Stimulated activated CD8-positive, alpha-beta memory T cell treated with anti-CD3 and anti-CD28 coated beads, Interleukin-4, amount 100 ng/mL, for 24 hours (primary cell): ENCODE measurements at places on chromosomes 1 and 21.

DNA sequence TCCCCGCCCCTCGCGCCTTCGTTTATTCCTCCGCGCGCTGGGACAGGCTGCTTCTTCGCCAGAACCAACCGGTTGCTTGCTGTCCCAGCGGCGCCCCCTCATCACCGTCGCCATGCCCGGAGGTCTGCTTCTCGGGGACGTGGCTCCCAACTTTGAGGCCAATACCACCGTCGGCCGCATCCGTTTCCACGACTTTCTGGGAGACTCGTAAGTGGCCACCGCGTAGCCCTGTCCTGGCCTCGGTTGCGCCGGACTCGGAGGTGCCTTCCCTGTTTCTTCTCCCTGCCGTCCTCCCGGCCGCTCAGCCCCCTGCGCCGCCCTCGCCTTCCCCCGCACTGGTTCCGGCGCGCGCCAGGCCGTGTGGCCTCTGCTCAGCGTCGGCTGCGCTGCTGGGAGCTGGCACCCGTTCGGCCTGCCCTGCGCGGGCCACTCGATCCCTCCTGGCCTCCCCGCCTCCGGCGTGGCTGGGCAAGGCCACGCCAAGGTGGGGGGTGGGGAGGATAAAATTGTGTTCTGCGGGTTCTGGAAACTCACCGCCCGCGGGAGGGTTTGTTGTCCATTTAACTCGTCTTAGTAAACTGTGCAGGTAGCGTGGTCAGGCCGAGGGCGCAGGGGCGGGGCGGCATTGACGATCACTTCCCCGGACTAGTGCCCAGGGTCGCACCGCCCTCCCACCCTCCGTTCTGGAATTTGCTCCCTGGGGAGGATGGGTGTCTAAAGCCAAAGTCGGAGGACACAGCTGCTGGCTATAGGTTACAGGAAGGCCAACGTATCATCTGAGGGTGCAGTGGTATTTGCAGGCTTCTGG, at the start of gene PRDX6:
TSS of gene PRDX6 (plus strand) at position 50 of the 808 bp plus-strand sequence. CDS start at position 113, 63 bp downstream.
- no peak for DNase-seq

DNA sequence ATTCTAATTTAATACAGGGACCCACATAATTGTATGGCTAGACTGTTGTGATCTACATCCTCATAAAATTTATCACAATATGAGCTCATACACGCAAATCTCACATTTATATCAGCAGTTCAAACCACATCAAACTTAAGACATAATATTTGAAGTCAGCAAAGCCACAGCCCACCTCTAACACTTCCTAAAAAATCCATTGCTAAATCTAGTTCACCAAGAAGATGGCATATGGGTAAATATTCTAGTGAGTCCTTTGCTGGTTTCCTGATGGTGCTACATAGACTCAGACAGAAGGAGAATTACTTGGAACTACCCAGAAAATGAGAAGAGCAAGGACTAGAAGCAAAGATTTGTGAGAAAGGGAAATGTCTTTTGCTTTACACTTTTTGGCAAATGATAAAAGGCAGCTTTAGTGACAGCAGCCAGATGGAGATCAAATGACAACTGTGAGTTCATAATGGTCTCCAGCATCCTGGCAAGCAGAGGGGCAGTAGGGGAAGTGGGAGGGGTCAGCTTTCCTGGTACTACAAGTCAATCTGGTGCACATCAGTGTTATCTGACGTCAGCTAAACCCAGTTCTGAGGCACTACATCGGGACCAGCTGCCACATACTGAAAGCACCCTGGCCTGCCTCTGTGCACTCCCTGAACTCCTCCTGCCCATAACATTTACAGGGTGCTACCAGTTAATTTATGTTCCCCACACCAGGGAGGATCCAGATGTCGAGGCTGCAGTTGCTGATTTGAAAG, 10.6 kb upstream of the GADD45A start:
- no peak for DNase-seq

DNA sequence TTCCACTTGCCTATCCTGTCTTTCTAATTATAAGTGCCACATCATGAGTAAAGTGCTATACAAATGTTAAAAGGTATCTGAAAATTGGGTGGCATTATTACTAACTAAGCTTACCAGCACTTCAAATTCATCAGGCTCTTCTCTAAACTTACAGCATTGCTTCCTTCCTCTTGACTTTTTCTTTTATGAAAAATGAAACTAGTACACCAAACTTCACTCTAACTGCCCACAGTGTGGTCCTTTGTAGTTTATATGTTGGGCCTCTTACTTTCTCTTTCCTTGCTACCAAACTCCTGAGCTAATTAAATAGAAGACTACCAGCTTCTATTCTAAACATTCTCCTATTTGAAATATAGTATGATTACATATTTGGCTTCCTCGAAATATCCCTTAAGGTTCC, 81.8 kb downstream of the NOTCH2 start:
- DNase-seq: no peak

GRCh38 chr1:80933346-80933745, 867.4 kb upstream of the ADGRL2 start:
- DNase-seq: no peak

DNA sequence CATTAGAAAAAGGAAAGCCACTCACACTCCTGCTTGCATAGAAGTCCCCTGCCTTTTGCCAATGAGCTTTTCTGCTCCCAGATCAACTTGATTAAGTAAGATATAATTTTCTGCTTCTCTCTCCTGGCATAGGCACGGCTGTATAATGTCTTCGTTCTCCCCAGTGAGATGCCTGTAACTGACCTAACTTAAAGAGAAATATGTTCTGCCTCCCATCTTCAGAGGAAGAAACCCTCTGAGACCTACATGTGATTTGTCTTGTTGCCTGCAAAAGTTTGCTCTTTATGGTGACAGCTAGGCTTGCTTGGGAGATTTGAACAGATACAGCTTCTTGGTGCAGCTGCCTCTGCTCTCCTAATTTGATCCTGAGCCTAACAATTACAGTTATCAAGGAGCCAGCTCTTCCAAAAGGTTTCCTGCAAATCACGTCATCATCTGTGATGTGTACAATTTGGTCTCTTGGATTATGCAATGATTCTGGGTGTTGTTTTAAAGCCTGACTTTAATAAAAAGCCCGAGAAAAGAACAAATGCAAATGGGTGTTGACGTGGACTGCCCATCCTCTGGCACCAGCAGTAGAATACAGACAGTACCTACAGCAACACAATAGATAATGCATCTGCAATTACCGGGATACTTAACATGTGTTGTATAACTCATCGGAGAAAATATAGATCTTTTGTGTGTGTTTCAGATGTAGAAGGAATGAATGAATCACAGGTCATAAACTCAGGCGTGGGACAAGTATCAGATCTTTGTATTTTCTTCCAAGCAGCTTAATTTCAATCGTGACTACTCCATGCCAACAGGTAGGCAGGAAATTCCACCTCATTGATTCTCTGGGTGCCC, 76.2 kb upstream of the KAZN start:
- DNase-seq: no peak

DNA sequence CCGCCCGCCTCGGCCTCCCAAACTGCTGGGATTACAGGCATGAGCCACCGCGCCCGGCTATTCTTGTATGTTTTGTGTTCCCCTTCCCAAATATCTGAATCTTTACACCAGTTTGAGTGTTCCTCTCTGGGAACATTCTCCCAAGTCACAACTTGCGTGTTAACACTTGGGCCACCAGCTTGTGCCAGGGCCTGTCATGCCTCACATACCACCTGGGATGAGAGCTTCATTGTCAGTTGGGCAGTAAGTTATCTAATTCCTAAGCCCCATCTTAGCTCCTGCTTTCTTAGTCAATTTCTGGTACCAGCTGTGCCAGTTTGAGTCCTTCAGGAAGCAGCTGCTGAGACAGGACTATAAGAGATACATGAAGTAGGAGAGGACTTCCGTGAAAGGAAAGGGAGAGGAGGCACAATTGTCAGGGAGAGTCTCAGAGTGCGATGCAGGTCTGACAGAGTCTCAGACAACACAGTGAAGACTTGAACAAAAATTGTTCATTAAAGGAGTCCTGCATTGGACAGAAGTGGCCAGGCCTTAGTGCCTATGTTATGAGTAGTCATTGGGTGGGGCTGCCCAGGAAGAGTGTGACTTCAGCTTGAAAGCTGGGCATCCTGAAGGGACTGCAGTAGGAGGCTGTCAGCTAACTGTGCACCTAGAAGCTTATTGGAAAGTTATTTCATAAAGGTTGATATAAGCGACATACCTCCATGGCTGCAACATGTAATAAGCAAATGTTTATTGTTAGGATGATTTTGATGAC, 17.3 kb downstream of the ZFYVE9 start:
- no peak for DNase-seq

DNA sequence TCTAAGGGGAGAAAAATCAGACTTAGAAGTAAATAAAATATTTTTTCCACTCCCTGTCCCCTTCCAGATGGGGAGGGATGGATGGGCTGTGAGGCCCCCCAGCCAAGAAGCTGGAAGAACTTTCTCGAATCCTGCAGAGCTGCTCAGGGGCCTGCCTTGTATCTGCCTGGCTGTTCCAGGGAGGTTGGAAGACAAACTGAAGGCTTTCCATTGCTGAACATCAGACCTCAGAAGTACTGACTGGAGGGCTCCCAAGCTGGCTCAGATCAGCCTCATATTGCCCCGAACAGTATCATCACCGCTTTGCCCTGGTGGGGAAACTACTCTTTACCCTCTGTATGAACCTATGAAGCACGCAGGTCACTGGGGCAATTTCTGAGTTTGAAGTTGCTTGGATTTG, 12.4 kb upstream of the F3 start:
- DNase-seq: no peak

GRCh38 chr1:15364740-15365139, 44.9 kb upstream of the EFHD2 start:
- DNase-seq: no peak

GRCh38 chr1:36133484-36133883, 8.5 kb upstream of the COL8A2 start:
- no peak for DNase-seq

DNA sequence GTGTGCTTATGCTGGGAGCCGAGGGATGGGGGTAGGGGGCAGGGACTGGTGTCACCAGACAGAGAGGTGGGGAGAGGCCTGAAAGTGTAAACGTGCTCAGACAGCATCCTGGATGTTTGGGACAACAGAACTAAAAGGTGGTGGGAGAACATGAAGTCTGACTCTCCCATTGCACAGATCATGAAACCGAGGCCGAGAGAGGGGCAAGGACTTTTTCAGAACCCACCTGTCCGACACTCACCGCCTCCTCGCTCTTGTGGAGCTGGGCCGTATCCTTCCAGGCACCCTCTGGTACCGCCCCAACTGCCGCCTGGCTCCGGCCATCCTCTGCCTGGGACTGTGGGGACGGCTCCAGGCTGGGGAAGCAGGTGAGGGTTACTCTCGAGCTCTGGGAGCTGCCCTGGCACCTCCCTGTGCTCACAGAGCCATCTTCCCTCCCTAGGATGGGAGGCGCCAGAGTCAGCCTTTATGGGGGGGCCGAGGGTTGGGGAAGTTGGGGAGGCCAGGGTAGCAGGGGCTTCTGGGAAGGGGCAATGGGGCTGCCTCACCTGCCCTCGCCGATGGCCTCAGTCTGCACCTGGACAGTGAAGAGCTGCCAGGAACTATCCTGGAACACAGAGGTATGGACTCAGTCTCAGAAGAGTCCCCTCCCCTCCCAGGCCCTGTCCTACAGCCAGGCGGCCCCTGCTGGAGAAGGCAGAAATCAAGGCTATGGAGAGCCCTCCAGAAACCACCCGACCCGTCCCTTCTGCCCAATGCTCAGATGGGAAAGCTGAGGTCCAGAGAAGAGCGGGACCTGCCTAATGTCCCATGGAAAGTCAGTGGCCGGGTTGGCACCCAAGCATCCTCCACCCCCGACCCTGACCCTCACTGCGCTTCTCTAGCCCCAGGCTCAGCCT, 7.0 kb downstream of the ATP13A2 start:
- DNase-seq: no peak

GRCh38 chr1:76477156-76477555, 390.1 kb upstream of the ST6GALNAC5 start:
- no peak for DNase-seq

DNA sequence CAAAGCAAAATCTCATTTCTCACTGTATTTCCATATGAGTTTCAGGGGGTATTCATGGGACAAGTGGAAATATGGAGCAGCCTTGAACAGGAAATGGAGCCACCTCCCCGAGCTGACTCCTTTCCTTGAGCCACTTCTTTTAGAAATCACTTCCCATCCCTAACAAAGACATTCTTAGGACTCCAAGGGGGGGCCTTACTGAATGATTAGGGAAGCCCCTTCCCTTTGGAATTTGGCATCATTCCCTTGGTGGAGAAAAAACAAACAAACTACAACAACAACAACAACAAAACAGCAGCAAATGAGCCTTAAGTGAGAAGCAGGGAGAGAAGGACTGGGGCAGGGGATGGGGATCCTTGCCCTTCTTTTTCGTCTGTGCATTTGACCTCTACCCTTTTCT, 278.3 kb downstream of the ZNF648 start:
- no peak for DNase-seq

GRCh38 chr1:160623862-160624261, 23.0 kb downstream of the SLAMF1 start:
- no peak for DNase-seq
